ENCODE measurements at places on chromosomes 12 and 14.

DNA sequence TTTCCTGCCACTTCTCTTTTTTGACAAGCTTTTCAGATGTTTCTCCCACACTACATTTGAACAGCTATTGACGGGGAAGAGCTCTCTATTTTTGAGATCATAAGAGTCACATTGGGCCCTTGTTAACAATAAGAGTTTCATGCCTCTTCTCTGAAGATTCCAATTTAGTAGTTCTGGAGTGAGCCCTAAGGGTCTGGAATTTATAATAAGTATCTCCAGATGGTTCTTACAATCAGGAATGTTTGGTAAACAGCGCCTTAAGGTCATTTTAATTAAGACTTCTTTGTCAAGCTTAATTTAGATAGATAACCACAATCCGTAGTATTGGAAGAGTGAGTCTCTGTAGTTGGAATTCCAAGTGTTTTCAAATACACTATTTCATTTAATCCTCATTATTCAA, 60.6 kb upstream of the HECTD1 start:
- no peak for DNase-seq

DNA sequence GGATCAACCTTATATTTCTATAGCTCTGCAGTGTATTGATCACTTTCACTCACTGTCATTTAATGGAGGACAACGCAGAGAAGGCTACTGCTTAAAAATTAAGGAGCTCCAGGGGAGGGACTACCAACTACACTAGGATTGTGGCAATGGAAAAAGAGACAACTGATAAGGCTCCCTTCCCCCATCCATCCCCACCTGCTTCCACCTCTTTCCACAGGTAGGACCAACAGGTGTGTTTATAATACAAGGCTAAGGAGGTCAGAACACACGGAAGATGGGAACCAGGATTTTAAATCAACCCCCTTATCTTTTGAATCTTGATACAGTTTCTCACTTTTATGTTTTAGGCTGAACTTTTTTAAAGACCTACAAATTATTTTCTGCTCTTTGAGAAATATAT, 90.8 kb downstream of the STAB2 start:
- no peak for DNase-seq

GRCh38 chr12:115638733-115639647, 638.5 kb downstream of the MED13L start:
- no peak for DNase-seq

DNA sequence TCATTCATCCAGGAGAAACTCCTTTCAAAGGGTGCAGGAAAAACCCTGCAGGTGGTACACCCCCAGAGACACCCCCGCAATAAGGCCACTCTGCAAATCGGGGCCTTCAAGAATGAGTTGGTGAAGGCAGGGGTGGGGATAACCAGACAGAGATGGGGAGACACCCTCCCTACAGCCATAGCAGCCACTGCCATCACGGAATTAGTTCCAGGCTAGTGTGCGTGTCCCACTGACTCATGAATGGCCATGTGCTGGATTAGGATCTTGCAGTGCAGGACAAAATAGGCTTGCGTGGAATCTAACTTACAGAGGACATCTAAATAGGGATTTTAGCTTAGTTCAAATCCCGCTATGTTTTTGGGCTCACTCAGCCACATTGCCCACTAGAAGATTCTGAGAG, 37.8 kb downstream of the SPRING1 start:
- no peak for DNase-seq

DNA sequence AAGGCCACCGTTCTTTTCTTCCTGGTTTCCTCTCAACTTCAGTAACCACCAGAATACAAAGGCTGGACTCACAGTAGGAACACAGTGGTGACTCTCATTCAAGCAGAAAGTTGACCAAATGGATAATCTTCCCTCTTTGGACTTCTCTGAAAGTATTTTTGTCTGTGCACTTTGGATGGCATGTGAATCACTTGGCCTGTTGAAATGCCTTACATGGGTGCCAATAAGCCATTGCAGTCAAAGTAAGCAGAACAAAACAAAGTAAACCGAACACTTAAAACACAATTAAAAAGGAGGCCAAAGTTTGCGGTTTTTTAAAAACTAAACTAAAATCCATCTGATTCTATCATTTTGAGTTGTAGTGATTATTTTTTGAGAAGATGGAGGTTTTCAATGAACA, 370.1 kb upstream of the DDHD1 start:
- DNase-seq = no peak

- no peak for DNase-seq
Measured at GRCh38 chr14:80930836-80931389, 10.6 kb downstream of the CEP128 start.

DNA sequence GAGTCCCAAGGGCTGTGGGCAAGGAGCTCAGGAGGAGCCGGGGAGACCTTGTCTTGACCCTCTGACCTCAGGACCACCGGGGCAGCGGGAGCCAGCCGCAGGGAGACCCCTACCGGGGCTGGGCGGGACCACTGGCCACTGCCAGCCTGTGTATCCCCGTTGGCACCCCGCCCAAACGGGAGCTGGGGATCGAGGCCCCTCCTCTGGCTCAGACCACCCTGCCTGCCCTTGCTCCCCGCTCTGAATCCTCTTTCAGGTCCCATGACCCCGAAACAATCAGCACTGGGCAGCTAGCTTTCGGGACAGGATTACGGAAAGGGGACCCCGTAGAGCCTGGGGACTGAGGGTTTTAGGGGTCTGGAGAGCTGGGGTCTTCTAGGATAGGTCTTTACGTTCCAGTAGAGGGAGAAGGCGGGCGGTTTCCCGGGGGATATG, 1.3 kb downstream of the GLI1 start:
- no peak for DNase-seq

DNA sequence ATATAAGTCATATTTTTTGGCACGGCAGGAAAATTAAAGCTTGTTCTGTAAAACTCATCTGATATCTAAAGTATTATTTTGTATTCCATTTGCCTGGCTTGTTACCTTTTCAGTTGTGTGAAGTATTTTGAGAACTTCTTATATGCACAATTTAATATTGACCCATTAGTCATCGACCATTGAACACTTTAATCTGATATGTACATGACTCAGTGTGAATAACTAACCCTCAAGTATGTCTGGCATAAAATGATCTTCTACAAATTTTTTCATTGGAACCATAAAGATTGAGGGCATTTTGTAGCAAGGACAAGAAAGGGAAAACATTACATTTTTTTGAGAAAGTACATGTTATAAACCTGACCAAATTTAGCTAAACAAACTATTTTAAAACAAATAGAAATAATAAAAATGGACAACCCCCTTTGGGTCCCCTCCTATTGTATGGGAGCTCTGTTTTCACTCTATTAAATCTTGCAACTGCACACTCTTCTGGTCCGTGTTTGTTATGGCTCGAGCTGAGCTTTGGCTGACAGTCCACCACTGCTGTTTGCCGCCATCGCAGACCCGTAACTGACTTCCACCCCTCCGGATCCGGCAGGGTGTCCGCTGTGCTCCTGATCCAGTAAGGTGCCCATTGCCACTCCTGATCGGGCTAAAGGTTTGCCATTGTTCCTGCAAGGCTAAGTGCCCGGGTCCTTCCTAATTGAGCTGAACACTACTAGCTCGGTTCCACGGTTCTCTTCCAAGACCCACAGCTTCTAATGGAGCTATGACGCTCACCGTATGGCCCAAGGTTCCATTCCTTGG, 118.8 kb downstream of the SLC6A15 start:
- DNase-seq = no peak

DNA sequence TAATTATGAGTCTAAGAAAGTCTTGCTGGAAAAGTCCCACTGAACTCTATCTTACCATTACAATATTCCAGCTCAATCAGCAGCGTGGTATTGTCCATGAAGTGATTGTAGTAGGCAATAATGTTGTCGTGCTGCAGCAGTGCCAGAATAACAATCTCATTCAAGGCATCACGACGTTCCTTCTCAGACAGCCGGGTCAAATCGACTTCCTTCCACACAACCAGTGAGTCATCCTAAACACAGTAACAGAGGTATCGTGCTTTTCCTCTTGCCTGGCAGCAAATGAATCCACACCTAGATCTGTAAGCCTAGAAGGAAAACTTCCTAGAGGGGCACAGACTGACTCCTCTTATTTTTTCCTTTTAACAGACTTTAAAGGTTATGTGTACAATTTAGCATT, 2.9 kb downstream of the NEK9 start:
- DNase-seq = no peak

- DNase-seq = no peak
Measured at GRCh38 chr14:90159146-90159545, 97.2 kb upstream of the PSMC1 start.

- no peak for DNase-seq
Measured at GRCh38 chr12:69972136-69972535, 147.1 kb downstream of the MYRFL start.

DNA sequence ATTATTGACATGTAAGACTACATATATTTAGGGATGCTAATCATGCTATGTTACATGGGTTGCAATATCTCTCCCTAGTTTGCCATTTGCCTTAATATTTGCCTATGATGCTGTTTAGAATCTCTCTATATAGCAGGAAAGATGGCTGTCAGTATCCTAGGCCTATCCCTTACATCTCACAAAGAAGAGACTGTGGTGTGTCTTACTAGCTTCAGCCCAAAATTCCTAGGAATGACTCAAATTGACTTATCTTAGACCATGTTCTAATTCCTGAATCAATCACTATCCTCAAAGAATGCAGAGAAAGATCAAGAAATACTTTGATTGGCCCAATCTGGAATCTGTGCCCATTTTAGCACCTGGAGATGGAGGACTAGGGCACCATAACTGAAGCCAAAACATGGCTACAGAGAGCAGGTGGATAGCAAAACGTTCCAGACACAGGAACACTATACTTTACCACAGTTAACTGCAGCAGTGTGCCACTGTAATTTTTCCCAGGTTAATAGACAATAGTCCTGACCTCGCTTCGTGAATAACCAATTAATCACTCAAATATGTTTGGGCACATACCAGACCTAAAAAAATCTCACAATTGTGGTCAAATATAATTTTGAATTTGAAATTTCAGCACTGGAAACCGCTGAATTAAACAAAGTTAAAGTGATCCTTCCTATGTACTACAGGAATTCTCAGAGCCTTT, 32.7 kb upstream of the GLIPR1 start:
- no peak for DNase-seq

GRCh38 chr12:5648692-5649359, 216.9 kb downstream of the NTF3 start:
- DNase-seq = peak; percentile 14

GRCh38 chr12:28026701-28027100, 54.2 kb upstream of the PTHLH start:
- DNase-seq = no peak

- DNase-seq = no peak
Measured at GRCh38 chr12:111775205-111776193, 8.8 kb downstream of the ALDH2 start.

GRCh38 chr12:132588319-132588718, 22.1 kb downstream of the LRCOL1 start:
- DNase-seq = no peak

- no peak for DNase-seq
Measured at GRCh38 chr12:41310367-41310766, 122.2 kb downstream of the PDZRN4 start.

- DNase-seq = no peak
Measured at GRCh38 chr12:108065069-108065468, 64.0 kb upstream of the WSCD2 start.

GRCh38 chr14:105711841-105712460, 185.6 kb downstream of the TMEM121 start:
- no peak for DNase-seq
